ENCODE measurements at places on chromosomes 7 and 10.
A peak's percentile ranks its signal among the peaks of the same experiment; 100 is the strongest.

GRCh38 chr10:46556515-46557318 lies at the start of gene GPRIN2:
GPRIN2 (minus strand) TSS chr10:46556658; CDS start chr10:46550736, 5,922 bp downstream.
- no peak within 1 kb of the TSS for H3K27ac ChIP-seq
- H3K4me3 ChIP-seq: peak within 1 kb of the TSS; percentile 47
- DNase-seq: no peak
- no peaks in the 10 kb centered on the region for H3K36me3 ChIP-seq

DNA sequence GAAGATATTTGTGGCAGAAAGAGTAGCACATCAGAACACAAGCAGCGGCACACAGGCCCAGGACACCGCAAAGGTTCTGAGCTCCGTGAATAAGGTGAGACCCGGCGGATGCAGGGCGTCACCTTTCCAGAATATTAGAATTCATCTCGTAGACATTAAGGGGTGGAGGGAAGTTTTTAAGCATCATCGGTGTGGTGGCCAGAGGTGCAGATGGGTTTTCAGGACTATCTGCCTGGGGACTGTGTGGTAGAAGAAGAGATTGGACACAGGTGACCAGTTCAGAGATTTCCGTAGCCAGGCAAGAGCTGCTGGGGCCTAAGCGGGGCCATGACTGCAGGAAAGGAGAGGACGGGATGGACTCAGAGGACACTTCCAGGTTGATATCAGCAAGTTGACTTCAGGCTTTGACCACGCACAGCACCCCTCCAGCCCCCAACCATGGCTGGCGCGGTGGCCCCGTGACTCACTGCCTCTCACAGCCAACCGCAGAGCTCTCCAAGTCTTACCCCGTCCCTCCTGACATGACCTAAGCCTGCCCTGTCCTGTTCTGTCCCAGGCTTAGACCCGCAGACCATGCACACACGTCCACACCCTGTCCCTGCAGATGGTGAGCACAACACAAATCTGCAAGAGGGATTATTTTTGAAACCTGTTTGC lies 97.2 kb downstream of the OAT start:
- H3K27ac ChIP-seq: no peak overlapping the region
- no peaks in the 10 kb centered on the region for H3K36me3 ChIP-seq
- no peaks in the 10 kb centered on the region for H3K27me3 ChIP-seq
- no peak for DNase-seq

DNA sequence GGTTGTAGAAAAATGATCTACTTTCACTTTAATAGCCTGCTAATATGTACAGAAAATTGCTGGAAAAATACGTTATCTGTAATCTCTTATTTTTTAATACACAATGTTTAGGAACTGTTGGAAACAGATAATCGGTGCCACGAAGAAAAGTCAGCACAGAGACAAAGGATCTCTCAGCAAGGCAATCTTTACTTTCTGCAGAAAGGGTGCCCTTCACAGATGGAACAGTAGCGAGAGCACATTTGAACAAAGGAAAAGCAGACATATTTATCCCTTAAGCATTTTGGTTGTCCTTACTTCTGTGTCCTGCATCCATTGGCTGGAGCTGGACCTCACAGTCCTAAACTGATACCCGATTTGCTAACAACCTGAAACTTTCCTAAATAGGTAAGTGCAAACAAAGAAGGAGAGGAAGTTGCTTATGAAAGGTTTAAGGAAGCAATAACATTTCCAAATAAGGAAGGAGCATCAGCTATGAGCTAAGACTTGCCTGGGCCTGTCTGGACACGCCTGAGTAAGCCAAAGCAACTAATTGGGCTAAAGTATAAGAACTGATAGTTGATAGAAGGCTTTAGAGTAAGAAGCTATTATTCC lies 640.0 kb downstream of the SH2D4B start:
- H3K4me1 ChIP-seq: no peaks in the 10 kb centered on the region
- no peak overlapping the region for H3K27ac ChIP-seq
- H3K27me3 ChIP-seq: no peaks in the 10 kb centered on the region
- no peak for DNase-seq
- no peaks in the 10 kb centered on the region for H3K36me3 ChIP-seq

DNA sequence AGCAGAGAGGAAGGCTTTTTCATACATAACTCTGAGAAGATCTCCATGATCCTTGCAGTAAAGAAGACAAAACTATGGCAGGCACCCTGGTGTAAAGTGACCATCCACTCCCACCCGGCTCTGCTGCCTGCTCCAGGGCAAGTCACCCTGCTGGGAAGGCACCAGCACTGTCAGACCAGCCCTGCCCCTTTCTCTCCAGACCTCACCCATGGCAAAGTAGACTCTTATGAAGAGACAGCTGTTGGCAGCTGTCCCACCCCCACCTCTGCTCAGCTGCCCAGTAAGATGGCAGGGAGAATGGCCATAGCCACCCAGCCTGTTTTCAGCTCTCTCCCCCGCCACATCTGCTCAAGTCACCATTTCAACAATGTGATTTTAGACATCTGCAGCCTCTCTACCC lies 8.6 kb upstream of the ZMIZ2 start:
- no peak overlapping the region for H3K27ac ChIP-seq
- H3K4me3 ChIP-seq: no peak overlapping the region
- no peak for DNase-seq
- no peaks in the 10 kb centered on the region for H3K27me3 ChIP-seq

DNA sequence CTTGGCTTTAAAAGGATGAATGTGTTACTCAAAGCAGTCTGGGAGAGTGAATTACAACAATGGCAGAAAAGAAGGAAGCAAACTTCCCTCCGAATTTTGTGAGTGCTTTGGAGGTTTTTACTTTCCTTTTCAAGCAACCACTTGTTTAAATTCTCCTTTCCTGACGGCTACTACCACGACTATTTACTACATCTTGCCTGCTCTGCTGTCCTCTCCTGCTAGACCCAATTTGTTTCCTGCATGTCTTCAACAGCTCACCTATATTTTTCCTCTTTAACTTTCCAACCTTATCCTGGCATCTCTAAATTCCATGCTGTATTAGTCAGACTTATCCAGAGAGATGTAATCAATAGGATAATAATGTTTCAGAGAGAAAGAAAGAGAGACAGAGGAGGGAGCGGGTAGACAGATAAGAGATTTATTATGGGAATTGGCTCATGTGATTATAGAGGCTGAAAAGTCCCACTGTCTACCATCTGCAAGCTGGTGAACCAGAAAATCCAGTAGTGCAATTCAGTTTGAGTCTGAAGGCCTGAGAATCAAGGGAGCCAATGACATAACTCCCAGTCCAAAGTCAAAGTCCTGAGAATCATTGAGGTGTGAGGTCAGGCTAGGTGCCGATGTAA lies 42.8 kb upstream of the SLC13A1 start:
- DNase-seq: no peak
- H3K27ac ChIP-seq: no peak overlapping the region
- H3K4me3 ChIP-seq: no peak overlapping the region
- no peaks in the 10 kb centered on the region for H3K36me3 ChIP-seq

GRCh38 chr7:151844071-151844824 lies 32.7 kb downstream of the PRKAG2 start:
- no peaks in the 10 kb centered on the region for H3K27me3 ChIP-seq
- peaks cover 11% of the 10 kb centered on the region for H3K4me1 ChIP-seq
- no peak for DNase-seq
- no peak overlapping the region for H3K27ac ChIP-seq

GRCh38 chr10:4596951-4597350 lies 229.1 kb upstream of the AKR1E2 start:
- no peaks in the 10 kb centered on the region for H3K36me3 ChIP-seq
- no peak overlapping the region for H3K27ac ChIP-seq
- no peak for DNase-seq
- peaks cover 8% of the 10 kb centered on the region for H3K27me3 ChIP-seq
- no peak overlapping the region for H3K4me3 ChIP-seq

- H3K4me1 ChIP-seq: no peaks in the 10 kb centered on the region
- H3K4me3 ChIP-seq: no peak overlapping the region
- no peak overlapping the region for H3K27ac ChIP-seq
- no peak for DNase-seq
Observed at GRCh38 chr10:44478040-44478439, 93.1 kb upstream of the CXCL12 start.

DNA sequence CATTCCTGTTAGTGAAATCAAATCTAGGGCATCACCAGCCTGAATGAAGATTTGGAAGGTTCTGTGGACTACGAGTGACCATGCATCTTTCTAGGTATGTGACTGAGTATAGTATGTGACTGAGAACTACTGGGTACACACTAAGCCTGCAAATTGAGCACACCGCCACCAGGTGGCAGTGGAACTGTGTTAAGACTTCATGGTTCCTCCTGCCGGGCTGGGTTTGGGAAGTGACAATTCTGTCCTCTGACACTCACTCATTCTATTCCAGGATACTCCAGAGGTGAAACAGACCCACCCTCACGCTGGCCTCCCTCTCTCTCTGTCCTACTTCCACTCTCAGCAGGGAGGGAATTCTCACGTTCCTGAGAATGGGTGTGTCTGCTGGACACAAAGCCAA lies 84.0 kb upstream of the TMEM248 start:
- DNase-seq: peak; percentile 73
- H3K4me1 ChIP-seq: no peaks in the 10 kb centered on the region
- H3K27me3 ChIP-seq: no peaks in the 10 kb centered on the region
- no peak overlapping the region for H3K4me3 ChIP-seq
- no peak overlapping the region for H3K27ac ChIP-seq

- H3K27me3 ChIP-seq: peaks cover 2% of the 10 kb centered on the region
- H3K4me1 ChIP-seq: no peaks in the 10 kb centered on the region
- H3K4me3 ChIP-seq: no peak overlapping the region
Observed at GRCh38 chr10:111650088-111650487, 533.5 kb downstream of the GPAM start.

DNA sequence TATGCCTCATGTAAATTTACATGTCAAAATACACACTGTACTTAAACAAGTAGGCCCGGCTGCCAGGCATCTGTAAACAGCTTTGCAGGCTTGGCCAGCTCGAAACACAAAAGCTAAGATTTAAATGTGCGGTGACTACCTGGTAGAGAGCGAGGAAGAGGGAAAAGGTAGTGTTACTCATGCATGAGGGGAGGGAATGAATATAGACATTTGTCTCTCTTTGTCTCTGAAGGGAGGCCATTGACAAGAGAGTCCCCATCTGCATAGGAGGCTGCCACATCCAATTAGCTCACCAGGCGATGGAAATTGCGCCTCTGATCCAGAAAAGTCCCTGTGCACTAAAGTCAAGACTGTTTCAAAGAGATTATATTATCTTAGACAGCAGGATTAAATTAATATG lies 535.8 kb downstream of the PTPRN2 start:
- H3K27me3 ChIP-seq: no peaks in the 10 kb centered on the region
- H3K4me3 ChIP-seq: no peak overlapping the region
- no peak for DNase-seq
- H3K27ac ChIP-seq: no peak overlapping the region
- H3K36me3 ChIP-seq: no peaks in the 10 kb centered on the region

- H3K4me1 ChIP-seq: no peaks in the 10 kb centered on the region
- H3K36me3 ChIP-seq: no peaks in the 10 kb centered on the region
- H3K27ac ChIP-seq: no peak overlapping the region
- H3K4me3 ChIP-seq: no peak overlapping the region
- H3K27me3 ChIP-seq: no peaks in the 10 kb centered on the region
Observed at GRCh38 chr7:53504914-53505313, 469.5 kb downstream of the POM121L12 start.

GRCh38 chr7:17474724-17475344 lies 176.4 kb downstream of the AHR start:
- no peaks in the 10 kb centered on the region for H3K4me1 ChIP-seq
- no peaks in the 10 kb centered on the region for H3K36me3 ChIP-seq
- H3K4me3 ChIP-seq: no peak overlapping the region
- no peak overlapping the region for H3K27ac ChIP-seq

GRCh38 chr7:77498659-77499379 lies 38.3 kb upstream of the PTPN12 start:
- no peak overlapping the region for H3K4me3 ChIP-seq
- no peak for DNase-seq
- H3K36me3 ChIP-seq: no peaks in the 10 kb centered on the region
- no peak overlapping the region for H3K27ac ChIP-seq
- H3K4me1 ChIP-seq: no peaks in the 10 kb centered on the region

DNA sequence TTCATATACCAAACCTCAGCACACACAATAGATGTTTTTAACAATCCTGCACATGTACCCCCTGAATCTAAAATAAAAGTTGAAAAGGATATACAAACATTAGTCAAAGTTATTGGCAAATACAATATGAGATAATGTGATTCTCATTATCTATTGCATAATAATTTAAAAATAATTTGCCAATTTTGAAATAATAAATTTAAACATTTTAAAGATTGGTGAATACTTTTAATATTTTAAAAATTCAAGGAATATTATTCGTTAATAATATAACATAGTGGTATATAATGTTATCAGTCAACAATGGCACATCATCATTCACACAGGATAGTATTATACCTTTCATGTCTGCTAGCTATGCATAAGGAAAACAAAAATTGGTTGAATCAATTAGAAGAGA lies 207.0 kb upstream of the SP8 start:
- no peak overlapping the region for H3K4me3 ChIP-seq
- H3K27ac ChIP-seq: no peak overlapping the region
- DNase-seq: no peak
- H3K36me3 ChIP-seq: no peaks in the 10 kb centered on the region
- H3K4me1 ChIP-seq: no peaks in the 10 kb centered on the region

GRCh38 chr10:70145666-70146488 lies 623 bp downstream of the TYSND1 start:
- DNase-seq: peak; percentile 74
- peak overlapping the region; percentile 95 for H3K27ac ChIP-seq
- H3K27me3 ChIP-seq: no peaks in the 10 kb centered on the region
- H3K36me3 ChIP-seq: peaks cover 18% of the 10 kb centered on the region
- H3K4me3 ChIP-seq: peak overlapping the region; percentile 89

GRCh38 chr10:3719024-3719843 lies 65.8 kb downstream of the KLF6 start:
- no peak overlapping the region for H3K4me3 ChIP-seq
- no peaks in the 10 kb centered on the region for H3K36me3 ChIP-seq
- H3K4me1 ChIP-seq: no peaks in the 10 kb centered on the region
- no peak for DNase-seq
- H3K27me3 ChIP-seq: no peaks in the 10 kb centered on the region

GRCh38 chr10:69738071-69738470 lies 63.6 kb upstream of the COL13A1 start:
- H3K36me3 ChIP-seq: no peaks in the 10 kb centered on the region
- no peak for DNase-seq
- H3K27ac ChIP-seq: no peak overlapping the region
- no peak overlapping the region for H3K4me3 ChIP-seq
- H3K4me1 ChIP-seq: peaks cover 21% of the 10 kb centered on the region

- H3K4me1 ChIP-seq: peaks cover 62% of the 10 kb centered on the region
- H3K36me3 ChIP-seq: peaks cover 2% of the 10 kb centered on the region
- no peak for DNase-seq
- H3K4me3 ChIP-seq: no peak overlapping the region
- H3K27me3 ChIP-seq: no peaks in the 10 kb centered on the region
Observed at GRCh38 chr10:72252972-72253371, 20.8 kb upstream of the DDIT4 start.

GRCh38 chr7:128989961-128990360 lies 52.2 kb downstream of the IRF5 start:
- no peaks in the 10 kb centered on the region for H3K4me1 ChIP-seq
- H3K27me3 ChIP-seq: no peaks in the 10 kb centered on the region
- peaks cover 21% of the 10 kb centered on the region for H3K36me3 ChIP-seq
- no peak for DNase-seq
- H3K27ac ChIP-seq: no peak overlapping the region
- H3K4me3 ChIP-seq: no peak overlapping the region

- H3K27ac ChIP-seq: no peak overlapping the region
- H3K4me3 ChIP-seq: no peak overlapping the region
- H3K36me3 ChIP-seq: peaks cover 7% of the 10 kb centered on the region
Observed at GRCh38 chr10:72719941-72720592, 28.1 kb downstream of the MCU start.
